ENCODE measurements at places on chromosomes 2 and 18.

GRCh38 chr2:197452754-197453122 lies 614 bp upstream of the COQ10B start:
- DNase-seq = no peak

GRCh38 chr2:97816411-97816810 lies 103.0 kb downstream of the ZAP70 start:
- DNase-seq = no peak

DNA sequence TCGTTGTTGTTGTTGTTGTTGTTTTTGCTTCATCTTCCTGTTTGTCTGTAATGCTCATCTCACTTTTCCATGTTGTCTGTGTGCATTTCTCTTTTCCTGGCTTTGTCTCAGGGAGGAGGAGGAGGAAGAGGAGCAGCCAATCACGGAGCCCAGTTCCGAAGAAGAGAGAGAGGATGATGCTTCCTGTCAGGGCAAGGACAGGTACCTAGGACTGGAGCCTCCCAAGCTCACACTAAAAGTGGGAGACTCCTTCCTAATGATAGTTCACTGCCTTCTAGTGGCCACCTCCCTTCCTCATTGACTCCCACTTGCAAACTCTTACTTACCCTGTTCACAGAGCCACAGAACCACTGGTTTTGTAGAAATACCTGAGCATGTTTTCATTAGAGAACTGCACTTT lies 179.6 kb downstream of the TPGS2 start:
- no peak for DNase-seq

DNA sequence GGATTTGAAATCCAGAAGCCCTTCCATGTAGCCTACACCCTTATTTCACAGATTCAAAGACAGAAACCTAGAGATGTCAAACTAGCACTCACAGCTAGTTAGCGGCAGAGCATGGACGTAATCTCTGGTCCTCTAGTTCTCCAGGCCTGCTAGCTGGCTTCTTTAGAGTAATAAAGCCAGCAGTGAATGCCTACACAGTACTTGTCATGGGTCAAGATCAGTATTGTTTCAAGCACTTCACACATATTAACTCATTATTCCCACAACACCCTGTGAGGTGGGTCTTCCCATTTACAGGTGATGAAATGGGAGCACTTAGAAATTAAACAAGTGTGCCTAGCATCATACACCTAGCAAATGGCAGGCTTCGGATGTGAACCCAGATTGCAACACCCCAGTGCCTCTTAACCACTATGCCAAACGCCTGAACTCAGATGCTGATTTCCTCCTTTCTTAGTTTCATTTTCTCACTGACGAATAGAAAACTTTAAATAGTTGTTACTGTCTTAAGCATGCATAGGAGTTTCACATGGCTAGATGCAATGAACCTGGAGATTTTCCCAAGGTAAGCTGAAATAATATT lies 14.5 kb upstream of the ZBTB14 start:
- no peak for DNase-seq

DNA sequence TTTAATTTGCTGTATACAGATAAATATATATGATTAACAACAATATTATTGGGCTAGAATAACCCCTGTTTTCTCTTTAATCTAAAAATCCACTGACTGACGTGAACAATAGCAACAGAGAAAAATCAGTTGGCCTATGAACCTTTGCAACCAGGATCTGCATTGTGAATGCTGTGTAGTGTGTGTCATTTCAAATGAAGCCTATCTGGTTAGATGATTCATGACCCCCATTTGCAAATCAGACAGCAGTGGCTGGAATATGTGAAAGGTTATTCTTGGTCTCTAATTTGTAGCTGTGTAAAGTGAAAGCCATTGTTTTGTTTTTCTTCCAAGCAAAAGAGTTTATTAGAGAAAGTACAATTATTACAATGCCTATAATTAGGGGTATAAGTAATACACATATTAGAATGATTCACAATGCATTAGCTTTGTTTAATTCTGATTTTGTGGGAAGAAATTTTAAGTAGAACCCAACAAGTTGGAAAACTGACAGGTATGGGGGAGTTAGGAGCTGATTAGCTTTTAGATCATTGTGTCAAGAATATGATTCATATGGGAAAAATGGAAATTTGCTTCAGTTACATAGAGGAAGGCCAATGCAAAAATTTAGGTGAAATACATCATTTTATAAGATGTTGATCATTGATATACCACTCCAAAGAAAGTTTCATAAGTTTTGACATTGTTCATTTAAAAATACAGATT lies 1362.2 kb upstream of the TMEFF2 start:
- no peak for DNase-seq

- no peak for DNase-seq
These were observed 108.5 kb downstream of the MAP2 start for GRCh38 chr2:209532321-209532720.

- no peak for DNase-seq
These were observed 37.3 kb upstream of the XPO1 start for GRCh38 chr2:61575447-61575859.

DNA sequence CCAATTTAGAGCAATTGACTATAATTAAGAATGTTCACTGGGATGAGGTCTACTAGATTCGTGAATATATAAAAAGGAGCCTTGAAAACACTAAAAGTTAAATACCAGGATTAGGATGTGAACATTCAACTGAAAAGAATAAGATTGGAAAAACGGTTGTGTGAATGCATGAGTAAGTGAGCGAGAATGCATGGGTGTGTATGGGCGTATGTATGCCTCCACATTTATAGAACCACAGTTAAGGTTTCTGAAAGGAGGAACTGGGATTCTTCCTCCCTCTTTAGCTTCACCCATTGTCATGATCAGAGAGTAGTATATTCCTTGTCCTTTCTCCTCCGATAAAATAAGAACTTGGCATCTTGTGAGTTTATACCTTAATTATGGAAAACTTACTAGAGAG lies 151.1 kb upstream of the UBE2E3 start:
- DNase-seq = no peak

DNA sequence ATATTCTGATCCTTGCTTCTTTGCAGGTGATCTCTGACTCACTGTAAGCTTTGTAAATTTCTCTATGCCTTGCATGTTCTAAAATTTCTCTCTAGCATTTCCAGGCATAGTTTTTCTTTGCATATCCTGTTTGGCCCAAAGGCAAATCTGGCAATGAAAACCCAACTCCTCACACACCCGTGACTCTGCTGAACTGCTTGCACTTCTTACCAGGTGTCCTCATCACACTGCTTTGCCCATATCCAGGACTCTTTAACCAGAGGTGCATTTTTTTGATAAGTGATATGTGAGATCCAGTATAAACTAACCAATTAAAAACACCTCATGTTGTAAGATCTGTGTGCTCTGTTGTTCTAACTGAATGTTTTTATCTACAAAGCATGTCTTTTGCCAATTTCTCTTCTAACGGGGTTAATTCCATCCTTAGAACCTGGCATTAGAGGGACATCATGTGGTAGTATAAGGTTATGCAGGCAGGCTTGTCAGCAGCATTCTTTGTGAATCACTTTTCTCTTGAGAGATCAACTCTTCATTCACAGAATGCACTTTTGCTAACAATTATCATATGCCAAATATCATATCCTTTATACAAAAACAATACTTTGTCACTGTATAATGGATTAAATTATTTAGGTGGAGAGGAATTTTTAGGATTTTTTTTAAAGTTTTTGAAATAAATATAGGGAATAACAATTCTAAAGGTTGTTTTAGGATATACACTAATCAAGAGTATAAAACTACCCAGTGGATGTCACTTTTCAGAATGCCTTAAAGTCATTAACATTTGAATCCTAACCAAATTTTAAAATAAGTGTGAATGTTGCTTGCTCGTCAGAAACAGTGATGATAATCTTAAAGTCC lies 20.8 kb upstream of the TMX3 start:
- DNase-seq = no peak

DNA sequence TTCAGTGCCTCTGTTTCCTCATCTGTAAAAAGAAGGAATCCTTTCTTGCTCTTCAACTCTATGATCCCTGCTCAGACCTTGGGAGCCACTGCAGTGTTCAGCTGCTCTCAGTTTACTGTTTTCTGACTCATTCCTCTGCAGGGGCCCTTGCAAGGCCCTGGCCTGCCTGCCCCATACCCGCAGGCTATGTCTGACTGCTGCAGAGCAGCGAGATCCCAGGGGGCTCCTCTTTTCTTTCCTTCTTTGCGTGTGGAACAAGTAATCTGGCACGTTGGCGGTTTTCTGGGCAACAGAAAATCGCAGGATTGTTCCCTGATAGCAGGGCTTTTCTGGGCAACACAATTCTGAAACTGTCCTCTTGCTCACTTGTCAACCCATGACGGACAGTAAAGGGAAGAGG lies 376.0 kb downstream of the DCC start:
- DNase-seq = no peak

DNA sequence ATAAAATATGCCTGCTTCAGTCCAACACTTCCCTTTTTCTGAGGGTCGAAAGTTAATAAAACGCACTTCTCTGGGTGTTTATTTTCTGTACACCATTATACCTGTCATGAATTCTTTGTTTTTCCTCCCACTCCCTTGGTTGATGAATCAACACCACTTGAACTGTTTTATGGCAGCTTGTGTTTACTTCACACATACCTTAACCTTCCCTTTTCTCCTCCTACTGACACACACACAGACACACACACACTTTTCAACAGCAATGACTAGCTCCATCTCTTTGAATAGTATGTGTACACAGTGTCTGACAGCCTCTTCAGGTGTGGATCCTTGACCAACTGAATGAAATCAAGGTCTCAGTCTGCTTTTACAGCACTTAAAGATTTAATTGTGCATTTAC lies 91.3 kb downstream of the SATB2 start:
- no peak for DNase-seq

DNA sequence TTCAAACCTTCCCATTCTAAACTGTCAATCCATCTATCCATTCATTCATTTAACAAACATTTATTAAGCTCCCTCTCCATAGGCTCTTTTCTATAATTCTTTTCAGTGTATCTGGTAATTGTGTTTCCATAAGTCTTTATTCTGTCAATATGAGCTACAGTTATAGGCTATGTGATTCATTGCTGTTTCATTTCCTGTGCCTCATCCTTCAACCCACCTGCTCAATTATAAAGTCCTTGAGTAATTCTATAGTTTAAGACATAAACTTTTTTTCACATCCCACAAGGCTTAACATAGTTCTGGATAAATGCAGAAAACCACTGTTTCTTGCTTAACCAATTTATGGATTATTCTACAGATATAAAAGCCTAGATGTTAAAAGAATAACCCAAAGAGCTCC lies 84.2 kb upstream of the PIK3C3 start:
- DNase-seq = no peak

- DNase-seq = peak; percentile 29
These were observed 33.1 kb downstream of the ARHGAP15 start for GRCh38 chr2:143162123-143162837.

DNA sequence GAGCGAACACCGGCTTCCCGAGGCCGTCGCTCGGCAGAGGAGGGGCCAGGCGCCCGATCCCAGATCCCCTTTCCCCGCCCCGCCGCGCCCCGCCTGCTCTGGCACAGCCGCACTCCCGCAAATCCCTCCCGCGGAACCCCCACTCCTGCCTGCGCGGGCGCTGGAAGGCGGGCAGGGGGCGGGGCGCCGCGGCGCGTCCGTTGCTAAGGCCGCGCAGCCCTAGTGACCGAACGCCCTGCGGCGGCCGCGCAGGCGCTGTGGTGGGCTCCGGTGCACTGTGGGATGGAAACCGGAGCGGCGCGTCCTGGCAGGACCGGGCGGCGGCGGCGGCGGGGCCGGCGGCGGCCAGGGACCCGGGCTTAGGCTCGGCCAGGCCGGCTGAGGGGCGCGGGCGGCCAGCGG lies at the start of gene TRAF3IP1:
Gene TRAF3IP1 (plus strand): TSS at position 273 of the 402 bp plus-strand sequence. CDS start 145 bp downstream, outside the sequence.
- peak; percentile 75 for DNase-seq

- DNase-seq = no peak
These were observed 3.5 kb downstream of the SS18 start for GRCh38 chr18:26086959-26087358.

DNA sequence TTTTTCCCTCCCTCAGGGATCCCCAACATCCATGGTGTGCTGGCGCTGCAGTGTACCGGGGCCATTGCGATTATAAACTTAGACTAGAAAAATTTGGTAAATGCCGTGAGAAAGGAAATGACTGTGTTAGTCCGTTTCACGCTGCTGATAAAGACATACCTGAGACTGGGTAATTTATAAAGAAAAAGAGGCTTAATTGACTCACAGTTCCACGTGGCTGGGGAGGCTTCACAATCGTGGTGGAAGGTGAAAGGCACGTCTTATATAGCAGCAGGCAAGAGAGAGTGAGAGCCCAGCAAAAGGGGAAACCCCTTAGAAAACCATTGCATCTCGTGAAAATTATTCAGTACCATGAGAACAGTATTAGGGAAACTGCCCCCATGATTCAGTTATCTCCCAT lies 44.3 kb downstream of the NTSR2 start:
- no peak for DNase-seq

GRCh38 chr2:168622559-168622958 lies 166.5 kb downstream of the CERS6 start:
- no peak for DNase-seq

- DNase-seq = no peak
These were observed 177.7 kb upstream of the LRRTM1 start for GRCh38 chr2:80482276-80482675.

DNA sequence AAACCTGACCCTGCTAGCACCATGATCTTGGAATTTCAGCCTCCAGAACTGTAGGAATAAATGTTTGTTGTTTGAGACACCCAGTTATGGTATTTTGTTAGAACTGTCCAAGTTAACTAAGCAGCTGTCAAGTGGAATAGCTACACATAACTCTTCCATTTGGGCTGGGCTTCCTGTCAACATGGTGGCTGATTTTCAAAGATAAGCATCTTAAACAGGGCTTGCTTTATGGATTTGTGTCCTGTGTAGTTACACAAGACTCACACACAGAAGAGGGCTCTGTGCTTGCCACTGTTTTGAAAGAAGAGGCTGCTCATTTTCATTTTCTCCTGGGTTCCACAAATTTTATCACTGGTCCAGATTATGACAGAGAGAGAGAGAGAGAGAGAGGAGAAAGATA lies 35.7 kb downstream of the GCG start:
- no peak for DNase-seq

- DNase-seq = no peak
These were observed 213.1 kb upstream of the SLC39A10 start for GRCh38 chr2:195443926-195444325.

- DNase-seq = no peak
These were observed 25.0 kb upstream of the PHLPP1 start for GRCh38 chr18:62690236-62690815.

- no peak for DNase-seq
These were observed 22.4 kb downstream of the ARL6IP6 start for GRCh38 chr2:152740743-152741328.

DNA sequence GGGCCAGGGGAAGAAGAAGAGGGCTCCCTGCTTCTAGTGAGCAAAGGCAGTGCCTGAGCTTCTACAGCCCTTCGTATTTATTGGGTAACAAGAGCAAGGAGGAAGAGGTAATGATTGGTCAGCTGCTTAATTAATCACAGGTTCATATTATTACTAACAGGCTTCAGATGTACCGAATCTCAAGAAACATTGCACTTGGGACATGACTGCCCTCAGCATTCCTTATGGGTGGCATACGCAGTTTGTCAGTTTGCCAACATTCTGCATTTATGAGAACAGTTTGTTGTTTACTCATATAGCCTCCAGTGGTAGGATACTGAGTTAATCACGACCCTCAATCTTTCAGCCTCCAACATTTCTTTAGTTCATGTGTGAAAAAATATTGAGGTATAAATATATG lies 84.5 kb downstream of the HIBCH start:
- DNase-seq = no peak
